ENCODE measurements at places on chromosomes 3 and 15.

DNA sequence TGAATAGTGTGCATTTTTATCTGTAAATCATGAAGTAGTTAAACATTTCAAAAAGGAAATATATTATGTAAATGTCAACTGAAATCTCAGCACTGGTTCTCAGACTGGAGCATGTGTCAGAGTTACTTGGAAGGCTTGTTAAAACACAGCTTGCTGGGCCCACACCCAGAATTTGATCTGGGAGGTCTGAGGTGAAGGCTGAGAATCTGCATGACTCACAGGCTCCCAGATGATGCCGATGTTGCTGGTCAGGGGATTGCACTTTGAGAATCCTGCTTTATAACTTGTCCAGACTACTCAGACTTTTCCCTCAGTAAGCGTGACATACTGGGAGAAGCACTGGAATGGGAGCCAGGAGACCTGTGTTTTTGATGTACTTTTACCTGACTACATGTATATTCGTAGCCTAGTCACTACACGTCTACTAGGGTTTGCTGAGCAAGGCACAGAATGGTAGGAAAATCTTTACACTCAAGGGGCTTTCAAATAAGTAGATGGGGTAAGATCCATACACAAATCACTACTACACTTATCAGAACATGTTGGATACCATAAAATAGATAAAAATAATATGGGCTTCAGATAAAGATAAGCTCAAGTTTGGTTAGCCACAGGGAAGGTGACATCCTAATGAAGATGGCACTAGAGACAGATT lies 77.1 kb upstream of the MEX3B start:
- no peak for DNase-seq

GRCh38 chr3:32334675-32335074 lies 57.0 kb upstream of the CMTM7 start:
- peak; percentile 37 for DNase-seq

- no peak for DNase-seq
Measured at GRCh38 chr3:58184309-58184981, 26.3 kb downstream of the DNASE1L3 start.

GRCh38 chr15:68383161-68384074 lies 48.5 kb downstream of the ITGA11 start:
- peak; percentile 46 for DNase-seq

DNA sequence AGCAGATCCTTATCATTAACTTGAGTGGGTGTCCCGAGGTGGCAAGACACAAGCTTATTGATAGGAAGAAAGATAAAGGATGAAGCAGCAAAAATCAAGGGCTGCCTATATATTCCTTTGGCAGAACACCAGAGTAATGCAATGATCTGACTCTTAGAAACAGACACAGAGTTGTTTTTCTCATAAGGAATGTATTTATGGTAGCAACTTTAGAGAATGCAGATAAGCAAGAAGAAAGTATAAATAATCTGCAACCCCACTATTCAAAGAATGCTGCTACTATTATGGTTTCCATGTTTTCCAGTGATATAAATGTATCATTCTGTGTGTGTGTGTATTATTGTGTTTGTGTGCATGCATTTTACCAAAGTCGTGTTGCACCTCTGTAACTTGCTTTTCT lies 208.3 kb downstream of the THSD4 start:
- no peak for DNase-seq

GRCh38 chr15:79640206-79640605 lies 208.1 kb downstream of the MINAR1 start:
- DNase-seq: no peak

- no peak for DNase-seq
Measured at GRCh38 chr15:90489514-90489913, 40.2 kb upstream of the CRTC3 start.

DNA sequence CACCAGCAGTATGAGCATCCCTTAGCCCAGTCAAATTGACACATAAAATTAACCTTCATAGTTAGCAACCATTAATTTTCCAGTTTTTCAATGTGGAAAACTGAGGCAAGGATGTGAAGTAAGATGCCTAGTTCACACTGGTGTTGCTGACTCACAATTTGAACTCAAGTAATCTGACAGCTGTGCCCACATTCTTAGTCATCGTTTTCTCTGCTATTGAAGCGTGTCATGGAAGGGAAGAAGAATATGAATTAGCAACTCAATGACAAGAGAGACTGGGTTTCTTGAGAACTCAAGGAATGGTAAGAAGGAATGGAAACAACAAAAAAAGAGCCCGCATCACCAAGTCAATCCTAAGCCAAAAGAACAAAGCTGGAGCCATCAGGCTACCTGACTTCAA lies 261.4 kb downstream of the EPHA3 start:
- DNase-seq: no peak

GRCh38 chr3:143825513-143825912 lies 22.8 kb downstream of the SLC9A9 start:
- DNase-seq: peak; percentile 20

DNA sequence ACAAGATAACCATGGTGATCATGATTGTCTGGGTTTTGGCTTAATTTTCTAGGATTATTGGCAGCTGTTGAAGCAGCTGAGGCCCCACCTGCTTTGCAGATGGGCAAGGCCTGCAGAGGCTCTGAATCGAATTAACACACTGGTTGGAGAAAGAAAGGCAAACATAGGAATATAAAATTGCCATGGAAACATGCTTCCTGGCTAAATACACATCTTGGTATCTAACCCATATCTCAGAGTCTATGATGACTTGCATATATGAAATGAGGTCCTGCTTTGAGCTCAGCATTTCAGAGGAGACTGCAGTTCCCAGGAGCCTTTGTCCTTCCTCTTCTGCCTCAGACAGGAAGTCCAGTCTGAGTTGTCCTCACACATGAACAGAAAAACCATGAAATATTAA lies 24.3 kb upstream of the SV2B start:
- no peak for DNase-seq

DNA sequence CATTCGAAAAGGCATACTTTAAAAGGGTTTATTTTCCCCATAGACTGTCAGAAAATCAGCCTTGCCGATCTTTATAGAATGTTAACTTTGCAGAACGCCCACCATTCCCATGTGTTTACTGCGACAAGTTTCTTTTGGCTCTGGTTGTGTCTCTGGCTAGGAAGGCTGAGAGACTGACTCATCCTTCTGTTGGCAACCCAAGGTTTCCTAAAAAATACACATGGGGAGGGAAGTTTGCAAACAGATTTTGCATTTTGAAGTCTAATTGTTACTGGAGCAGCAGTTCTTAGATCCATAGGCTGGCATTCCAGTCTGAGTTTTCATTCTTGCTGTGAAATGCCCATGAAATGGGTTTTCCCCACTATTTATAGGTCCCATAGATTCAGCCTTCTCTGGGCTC lies 37.9 kb upstream of the MINAR1 start:
- no peak for DNase-seq

GRCh38 chr3:58798312-58798711 lies 131.7 kb upstream of the FAM3D start:
- DNase-seq: no peak

DNA sequence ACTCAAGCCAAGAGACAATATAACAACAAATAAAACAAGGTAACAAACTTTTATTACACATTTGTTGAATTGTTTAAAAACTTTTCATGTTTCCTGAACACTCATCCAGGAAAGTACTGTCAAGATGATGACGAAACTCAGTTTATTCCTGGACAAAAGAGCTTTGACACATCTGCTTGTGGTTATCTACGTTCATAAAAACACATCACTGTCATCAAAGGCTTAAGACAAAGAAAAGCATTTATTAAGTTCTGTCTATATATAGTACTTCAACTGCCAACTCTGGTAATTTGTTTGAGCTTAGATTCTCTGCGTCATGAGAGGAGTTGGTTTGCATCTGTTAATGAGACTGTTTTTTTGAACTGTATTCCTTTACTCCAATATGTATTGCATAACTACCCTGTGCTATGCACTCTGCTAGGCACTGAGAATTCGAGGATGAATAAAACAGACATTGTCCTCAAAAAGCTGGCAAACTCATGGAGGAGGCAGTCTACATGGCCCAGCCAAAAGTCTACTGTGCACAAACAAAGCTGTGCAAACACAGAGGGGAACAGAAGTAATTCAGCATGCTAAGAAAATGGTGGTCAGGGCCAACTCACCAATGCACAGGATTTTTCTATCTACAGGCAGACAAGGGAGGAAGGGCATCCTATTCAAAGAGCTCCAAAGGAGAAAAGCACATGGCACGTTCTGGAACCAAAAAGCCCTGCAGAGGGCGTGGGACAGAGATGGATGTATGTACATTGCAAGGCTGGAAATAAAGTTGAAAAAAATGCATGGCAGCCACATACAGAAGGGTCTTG lies 21.5 kb downstream of the PLD1 start:
- DNase-seq: no peak

GRCh38 chr3:71409352-71409751 lies 174.2 kb downstream of the FOXP1 start:
- no peak for DNase-seq

- no peak for DNase-seq
Measured at GRCh38 chr3:189272500-189273119, 100.8 kb downstream of the TPRG1 start.

DNA sequence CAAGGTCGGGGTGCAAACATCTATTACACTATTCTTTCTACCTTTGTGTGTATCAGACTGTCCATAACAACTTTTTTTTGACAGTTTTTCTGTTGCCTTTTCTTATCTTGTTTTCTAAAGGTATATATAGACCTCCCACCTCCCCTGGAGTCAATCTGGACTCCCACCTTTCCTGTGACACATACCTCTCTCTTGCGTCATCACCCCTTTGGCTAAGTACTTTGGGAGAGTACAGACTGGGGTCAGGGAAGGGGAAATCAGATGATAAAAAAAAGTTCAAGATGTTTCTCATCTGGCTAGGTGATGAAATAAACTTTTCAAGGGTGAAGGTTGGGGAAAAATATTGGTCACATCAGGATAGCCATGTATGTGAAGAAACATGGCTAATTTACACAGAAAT lies 17.2 kb downstream of the TSPAN3 start:
- DNase-seq: no peak

GRCh38 chr3:127360647-127361046 lies 72.8 kb upstream of the PRR20G start:
- no peak for DNase-seq

DNA sequence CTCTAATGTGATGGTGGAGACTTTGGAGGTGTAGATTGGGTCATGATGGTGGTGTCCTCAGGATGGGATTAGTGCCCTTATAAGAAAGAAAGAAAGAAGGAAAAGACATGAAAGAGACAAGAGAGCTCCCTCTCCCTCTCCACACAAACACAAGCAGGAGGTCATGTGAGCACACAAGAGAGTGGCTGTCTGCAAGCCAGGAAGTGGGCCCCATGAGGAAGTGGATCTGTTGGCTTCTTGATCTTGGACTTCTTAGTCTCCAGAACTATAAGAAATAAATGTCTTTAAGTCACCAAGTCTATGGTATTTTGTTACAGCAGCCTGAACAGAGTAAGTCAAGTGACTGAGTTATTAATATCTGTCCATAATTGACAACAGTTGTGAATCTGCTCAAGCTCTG lies 17.1 kb downstream of the IQCB1 start:
- DNase-seq: no peak

- no peak for DNase-seq
Measured at GRCh38 chr3:133914839-133915600, 19.3 kb upstream of the RAB6B start.

GRCh38 chr3:129211772-129212171 lies 28.1 kb upstream of the CNBP start:
- DNase-seq: no peak

- DNase-seq: no peak
Measured at GRCh38 chr3:136193278-136194054, 2.7 kb downstream of the MSL2 start.

DNA sequence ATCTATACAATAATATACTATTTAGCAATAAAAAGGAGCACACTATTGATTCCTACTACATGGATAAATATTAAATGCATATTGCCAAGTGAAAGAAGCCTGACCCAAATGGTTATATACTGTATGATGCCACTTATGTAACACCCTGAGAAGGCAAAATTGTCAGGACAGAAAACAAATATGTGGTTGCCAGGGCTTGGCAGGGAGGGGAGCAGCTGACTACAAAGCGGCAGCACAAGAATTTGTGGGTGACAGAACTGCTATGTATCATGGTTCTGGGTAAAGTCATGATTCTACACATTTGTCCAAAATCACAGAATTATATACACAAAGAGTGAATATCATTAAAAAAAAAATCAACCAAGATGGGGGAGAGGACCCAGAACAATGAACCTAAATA lies 22.5 kb downstream of the TBC1D2B start:
- DNase-seq: no peak

- no peak for DNase-seq
Measured at GRCh38 chr15:28066231-28066630, 32.9 kb downstream of the OCA2 start.

DNA sequence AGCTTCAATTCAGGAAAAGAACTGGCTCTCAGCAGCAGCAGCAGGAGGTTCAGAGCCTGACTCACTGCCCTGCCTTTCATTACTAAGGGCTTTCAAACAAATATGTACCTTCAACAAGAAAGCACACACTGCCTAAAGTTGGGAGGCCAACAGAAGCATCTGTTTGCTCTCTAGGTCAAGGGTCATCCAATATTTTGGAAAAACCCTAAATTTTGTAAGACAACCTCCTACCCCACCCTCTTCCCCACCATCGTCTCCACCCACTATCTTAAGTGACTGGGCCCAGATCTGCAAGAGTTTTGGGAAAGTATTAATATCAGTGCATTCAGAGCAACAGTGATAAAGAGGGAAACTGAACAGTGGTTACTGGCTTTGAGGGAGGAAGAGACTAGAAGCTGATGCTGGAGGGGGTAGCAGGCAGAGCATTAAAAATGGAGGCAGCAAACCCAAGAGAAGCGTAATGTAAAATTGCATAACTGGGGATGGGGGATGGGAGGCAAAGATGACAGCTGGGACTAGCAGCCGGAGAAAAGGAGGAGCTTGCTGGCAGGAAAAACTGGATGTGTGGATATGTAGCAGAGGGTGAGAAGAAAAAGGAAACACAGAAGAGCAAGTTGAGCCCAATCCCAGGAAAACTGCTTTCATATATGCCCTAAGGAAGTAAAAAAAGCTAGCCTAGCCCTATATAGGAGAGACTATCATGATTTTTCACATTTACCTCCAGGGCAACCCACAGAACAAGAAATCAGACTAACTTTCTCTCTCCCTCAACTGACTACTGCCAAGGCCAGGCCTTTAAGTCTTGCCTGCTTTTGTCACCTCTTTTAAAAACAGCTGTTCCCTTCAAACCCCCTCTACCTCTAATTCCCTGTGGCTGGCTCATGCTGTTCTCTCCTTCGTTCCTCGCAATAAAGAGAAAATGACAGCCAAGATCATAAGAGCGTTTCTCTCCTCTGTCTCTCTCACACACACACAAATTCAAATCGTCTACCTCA lies 31.4 kb downstream of the NPTN start:
- DNase-seq: no peak

- no peak for DNase-seq
Measured at GRCh38 chr3:144426366-144426765, 454.7 kb downstream of the DIPK2A start.

DNA sequence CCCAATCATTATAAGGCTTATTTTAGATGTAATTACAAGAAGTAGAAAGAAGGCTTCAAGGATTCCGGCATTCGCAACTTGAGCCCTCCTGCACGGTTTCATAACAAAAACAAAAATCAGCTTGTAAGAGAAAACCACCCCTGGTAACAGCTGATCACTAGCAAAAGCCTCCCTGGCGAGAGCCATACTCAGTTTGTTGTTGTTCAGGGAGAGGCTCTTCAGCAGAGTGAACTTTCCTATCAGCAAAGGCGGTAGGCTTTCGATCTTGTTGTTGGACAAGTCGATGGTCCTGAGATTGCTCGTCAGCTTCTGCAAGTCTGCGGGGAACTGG lies 710 bp downstream of the LRRC57 start:
- no peak for DNase-seq

Data from stimulated activated CD4-positive, alpha-beta T cell treated with anti-CD3 and anti-CD28 coated beads, Interleukin-1b, Interleukin-23, amount 100 ng/mL, for 4 hours (primary cell).